ENCODE measurements at places on chromosomes 4 and X. TPM values are rescaled to one million over a fixed set of nuclear protein-coding genes. Genes with fewer than 3 reads are reported as not detected.

The CLDN34 gene
- not detected for total RNA-seq

The NSG1 gene
- 31.1 TPM for total RNA-seq

The TLR8 gene
- total RNA-seq: not detected

The MAP7D2 gene
- total RNA-seq: 0.45 TPM

The PF4V1 gene
- total RNA-seq: not detected

- no peak for DNase-seq
Observed at GRCh38 chr4:98469771-98470170, 188.6 kb downstream of the TSPAN5 start.

GRCh38 chr4:112519689-112520597 lies 4.0 kb upstream of the NEUROG2 start:
- peak; percentile 55 for DNase-seq

DNA sequence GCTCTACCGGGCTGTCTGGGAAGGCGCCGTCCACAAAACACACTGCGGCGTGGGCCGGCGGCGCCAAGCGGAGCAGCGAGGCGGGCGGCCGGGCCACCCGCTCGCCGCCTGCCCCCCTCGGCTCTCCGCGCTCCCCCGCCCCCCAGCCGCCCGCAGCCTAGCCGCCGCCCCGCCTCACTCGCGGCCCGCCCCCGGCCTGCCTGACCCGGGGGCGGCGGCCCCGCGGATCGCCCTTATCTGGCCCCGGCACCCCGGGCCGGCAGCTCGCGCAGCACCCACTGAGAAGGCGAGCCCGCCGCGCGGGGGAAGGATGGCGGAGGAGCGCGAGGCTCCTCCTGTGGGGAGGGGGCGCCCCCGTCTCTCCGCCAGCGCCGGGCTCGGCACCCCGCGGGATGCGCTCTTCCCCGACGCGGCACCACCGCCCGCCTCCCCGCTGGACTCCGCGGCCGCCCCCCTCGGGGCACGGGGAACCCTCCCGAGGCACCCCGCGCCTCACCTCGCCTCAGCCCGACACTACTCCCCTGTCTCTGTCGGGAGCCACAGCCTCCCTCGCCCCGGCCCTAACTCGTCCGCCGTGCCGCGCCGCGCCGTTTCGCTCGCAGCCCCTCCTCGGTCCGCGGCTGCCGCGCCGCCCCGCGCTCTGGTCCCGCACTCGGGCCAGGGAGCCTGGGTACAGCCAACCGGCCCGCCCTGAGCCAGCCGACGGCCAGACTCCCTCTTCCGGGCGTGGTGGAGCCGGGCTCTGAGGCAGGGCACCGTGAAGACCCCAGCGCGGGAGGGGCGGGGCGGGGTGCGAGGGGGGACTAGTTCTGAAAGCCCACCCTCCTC lies 566 bp downstream of the ATP11C start:
- peak; percentile 84 for DNase-seq

- no peak for DNase-seq
Observed at GRCh38 chr4:119745351-119745750, 116.7 kb upstream of the PDE5A start.

DNA sequence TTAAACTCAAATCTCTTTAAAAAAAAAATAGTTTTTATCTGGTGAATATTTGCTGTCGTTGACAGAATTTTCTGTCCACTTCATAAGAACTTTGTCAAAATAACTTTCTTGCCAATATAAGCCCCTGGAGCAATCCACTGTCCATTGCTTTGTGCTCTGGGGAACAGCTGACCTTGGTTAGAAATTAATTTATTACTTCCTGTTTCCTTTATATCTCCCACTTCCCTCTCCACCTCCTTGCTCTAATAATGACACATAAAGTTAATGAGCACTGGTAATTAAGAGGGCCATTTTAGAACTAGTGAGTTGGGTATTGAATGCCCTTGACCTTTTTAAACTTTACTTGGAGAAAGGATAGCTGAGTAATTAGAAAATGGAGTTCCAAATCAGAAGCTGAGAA lies 151.3 kb upstream of the LEF1 start:
- no peak for DNase-seq

GRCh38 chr4:114780205-114780604 lies 181.6 kb downstream of the UGT8 start:
- DNase-seq: peak; percentile 4

DNA sequence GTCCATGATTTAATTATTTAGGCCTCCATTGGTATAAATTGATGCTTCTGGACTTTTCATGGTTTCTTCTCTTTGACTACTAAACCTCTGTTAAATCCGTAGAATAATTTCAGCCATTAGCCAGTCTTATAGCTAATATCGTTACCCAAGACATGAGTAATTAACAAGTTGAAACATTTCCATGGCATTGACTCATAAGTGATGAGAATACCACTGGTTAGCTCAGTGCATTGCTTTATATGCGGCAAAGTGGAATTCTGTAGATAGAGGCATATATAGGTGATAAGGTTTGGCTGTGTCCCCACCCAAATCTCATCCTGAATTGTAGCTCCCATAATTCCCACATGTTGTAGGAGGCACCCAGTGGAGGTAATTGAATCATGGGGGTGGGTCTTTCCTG lies 80.6 kb downstream of the VCX2 start:
- DNase-seq: no peak

DNA sequence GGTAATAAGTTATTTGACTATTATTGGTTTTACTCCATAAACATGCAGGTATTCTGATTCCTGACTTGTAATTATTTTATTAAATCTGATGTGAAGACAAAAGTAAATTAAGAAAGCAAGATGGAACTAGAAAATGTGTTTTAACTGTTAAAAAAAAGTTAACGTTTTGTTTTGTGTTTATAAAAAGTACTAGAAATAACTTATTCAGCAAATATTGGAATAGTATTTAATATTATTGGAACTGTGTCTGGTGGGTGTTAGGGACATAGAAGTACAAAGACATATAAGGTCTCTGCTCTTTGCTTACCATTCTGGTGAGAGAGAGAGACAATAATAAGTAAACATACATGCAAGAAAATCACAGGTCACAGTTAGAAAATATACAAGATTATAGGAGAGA lies 15.7 kb downstream of the TIFA start:
- no peak for DNase-seq

DNA sequence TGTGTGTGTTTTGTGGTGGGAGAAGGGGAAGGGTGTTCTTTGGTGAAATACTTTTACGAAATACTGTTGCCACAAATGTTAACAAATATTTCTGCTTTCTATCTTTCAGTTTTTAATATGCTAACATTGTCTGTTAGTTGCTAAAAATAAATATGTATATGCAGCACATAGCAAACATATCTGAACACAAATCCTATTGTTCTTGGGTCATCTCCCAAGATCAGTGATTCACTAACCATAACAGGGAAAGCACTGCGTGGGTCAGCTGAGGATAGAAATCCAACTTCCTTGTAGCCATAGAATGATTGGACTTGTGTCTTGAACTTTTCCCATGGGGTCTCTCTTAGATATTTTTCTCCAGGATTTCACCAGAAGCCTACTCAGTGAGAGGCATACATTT lies 250.3 kb upstream of the FAM47A start:
- no peak for DNase-seq

DNA sequence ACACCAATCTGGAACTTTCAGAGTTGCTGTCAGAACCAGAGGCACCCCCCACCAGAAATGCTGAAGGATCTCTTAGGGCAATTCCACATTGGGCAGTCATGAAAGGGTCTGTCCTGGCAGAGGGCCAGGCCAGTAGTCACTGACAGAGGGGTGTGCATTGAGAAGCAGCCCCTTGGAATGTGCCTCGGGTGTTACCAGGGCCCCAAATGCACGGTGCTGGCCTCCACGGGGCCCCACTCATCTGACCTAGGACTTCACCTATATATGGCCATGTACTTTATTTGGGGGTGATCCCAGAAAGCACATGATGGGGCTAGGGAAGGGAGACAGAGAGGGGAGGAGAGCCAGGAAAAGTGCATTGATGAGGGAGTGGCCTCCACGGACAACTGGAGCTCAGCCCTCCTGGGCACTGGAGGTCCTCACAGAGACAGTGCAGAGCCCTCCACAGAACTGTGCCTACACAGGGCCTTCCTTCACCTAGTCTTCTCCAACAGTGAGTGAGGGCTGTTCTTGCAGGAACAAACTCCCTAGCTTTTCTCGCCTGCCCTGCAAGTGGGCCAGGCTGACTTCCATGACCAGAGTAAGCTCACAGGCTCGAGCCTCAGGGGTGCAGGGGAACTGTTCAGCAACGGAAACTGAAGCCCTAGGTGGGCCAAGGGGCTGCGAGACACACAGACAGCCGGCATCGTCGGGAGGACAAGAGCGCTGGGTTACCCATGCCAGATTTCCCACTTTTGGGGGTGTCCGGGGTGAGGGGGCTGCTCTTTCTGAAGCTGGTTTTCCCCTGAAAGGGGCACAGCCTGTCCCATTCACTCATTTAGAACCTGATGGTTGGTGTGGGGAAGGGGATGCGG lies 136.2 kb downstream of the HMX1 start:
- no peak for DNase-seq

All from H7 (cell line).